CD4-positive, alpha-beta memory T cell (primary cell): ENCODE measurements at places on chromosomes 11 and 22. TPM values are rescaled to one million over a fixed set of nuclear protein-coding genes. Genes with fewer than 3 reads are reported as not detected.

DNA sequence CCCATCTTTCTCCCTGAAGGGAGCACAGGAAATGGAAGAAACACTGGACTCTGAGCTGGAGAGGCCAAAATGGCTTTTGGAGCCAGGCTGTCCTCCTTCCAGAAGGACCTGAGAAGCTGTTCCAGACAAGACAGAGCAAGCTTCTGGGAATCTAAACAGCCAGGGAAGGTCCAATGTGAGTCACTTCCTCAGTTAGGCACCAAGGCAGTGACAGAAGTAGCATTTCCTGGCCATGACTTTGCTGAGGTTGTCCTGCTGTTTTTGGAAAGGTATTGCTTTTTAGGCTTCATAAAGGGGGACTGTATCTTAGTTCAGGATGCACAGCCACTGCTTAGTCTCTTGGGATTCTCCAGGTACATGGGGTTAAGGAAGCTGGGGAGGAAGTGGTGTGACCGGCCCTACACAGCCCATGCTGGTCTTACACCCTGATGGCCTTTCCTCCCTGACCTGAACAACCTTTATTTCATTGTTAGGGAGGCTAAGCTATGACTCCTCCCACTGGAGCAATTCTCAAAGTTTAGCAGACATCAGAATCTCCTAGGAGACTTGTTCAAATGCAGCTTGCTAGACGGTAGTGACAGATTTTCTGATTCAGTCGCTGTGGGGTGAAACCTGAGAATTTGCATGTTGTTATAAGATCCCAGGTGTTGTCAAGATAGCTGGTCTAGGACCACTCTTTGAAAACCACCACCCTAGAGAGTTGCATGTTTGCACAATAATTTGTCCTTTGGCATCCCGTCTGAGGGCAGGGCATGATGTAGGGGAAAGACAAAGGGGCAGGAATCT, 6.8 kb upstream of the INSC start:
- DNase-seq, result no peak

DNA sequence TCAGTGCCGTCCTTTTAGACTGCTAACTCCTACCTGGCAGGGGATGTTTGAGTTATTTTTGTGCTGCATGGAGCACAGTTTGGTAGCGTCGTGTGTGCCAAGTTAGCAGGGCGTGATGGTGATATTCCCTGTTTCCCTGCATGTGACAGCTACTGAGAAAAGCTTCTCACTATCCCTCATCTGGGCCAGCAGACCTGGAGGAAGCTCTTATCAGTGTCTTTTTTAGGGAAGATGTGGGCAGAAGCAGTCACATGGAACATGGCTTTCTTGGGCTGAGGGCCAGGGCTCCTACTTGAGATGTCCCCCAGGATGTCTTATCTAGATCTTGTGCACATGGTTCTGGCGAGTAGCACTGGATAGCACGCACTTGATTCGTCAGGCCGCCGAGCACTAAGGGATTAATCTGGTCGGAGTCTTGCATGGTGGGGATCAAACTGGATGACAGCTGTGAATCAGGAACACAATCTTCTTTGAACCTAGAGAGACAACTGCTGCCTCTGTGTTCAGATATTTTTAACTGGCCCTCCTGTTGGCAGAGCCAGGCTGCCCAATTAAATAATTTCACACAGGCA, 33.8 kb downstream of the TECTA start:
- no peak for DNase-seq

DNA sequence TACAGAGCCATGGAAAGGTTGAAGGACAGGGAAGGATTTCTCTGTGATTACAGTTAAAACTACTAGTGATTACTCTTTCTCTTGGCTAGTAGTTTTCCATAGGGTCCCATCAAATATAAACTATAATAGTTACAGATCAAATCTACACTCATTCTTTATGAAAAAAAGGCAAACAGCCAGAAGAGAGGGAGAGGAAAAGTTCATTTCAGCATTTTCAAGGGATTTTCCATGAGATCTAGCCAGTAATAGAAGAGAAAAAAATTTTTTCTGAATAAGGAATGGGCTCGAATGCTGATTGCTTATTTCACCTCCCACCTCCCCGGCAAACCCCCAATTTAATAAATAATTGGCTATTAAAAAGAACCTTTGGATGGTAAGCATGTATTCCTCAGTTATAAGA, 74.8 kb upstream of the BLID start:
- DNase-seq, result no peak

GRIA4 gene
- not detected for total RNA-seq

TSGA10IP gene
- not detected for total RNA-seq

POU2AF2 gene
- not detected for total RNA-seq

DNA sequence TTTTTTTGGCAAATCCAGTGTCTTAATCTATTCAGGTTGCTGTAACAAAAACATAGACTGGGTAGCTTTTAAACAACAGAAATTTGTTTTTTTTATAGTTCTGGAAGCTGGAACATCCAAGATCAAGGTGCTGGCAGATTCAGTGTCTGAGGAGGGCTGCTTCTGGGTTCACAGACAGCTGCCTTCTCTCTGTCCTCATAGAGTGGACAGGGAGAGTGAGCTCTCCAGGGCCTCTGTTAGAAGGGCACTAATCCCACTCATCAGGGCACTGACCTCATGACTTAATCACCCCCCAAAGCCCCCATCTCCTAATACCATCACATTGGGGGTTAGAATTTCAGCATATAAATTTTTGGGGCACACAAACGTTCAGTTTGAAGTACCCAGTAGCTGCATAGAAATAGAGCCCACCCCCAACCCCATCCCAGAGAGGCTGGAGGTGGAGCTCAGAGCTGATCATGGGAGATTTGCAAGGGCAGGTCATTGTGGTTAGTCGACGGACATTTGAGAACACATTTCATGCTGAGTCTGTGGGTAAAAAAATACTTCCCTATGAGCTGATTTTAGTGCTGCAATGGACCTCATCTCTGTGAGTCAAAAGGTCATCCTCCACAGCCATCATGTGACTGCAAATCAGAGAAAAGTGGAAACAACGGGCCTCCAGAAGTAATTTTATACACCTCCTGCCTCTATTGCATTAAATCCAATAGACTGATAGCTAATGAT, 203.1 kb upstream of the CADM1 start:
- no peak for DNase-seq

MIOX gene
- total RNA-seq, result not detected

GRCh38 chr22:33544707-33545106, 375.6 kb downstream of the LARGE1 start:
- no peak for DNase-seq

GRCh38 chr11:98835335-98835734, 185.4 kb upstream of the CNTN5 start:
- no peak for DNase-seq
